ENCODE measurements at places on chromosomes 12 and 14.
A peak's percentile ranks its signal among the peaks of the same experiment; 100 is the strongest.

DNA sequence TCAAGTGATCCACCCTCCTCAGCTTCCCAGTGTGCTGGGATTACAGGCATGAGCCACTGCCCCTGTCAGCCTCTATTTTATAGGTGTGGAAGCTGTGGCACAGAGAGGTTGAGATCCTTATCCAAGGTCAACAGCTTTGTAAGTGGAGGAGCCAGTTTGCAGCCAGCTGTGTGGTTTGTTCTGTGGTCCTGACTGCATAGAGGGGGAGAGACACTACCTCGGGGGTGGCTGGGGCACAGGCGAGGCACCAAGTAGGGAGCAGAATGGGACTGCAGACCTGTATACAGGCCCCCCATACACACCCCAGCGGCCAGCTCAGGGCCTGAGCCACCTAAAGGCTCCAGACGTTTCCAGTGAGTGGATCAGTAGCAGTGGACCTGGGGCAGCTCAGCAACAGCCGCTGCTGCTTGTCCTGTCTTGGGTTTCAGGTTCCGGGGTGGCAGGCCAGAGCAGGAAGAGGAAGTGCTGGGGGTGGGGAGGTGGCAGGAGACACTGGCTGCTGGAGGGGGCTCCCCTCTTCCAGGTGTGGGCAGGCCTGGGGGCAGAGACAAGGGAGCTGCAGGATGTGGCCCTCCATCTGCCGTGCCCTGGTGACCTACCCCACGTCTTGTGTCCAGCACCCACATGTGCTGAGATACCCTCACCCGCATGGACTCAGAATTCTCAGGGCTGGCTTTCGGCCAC is 11.0 kb downstream of the ORAI1 start:
- peak; percentile 81 for DNase-seq

- no peak for DNase-seq
Observed at GRCh38 chr14:45426685-45427282, 173.8 kb upstream of the MIS18BP1 start.

DNA sequence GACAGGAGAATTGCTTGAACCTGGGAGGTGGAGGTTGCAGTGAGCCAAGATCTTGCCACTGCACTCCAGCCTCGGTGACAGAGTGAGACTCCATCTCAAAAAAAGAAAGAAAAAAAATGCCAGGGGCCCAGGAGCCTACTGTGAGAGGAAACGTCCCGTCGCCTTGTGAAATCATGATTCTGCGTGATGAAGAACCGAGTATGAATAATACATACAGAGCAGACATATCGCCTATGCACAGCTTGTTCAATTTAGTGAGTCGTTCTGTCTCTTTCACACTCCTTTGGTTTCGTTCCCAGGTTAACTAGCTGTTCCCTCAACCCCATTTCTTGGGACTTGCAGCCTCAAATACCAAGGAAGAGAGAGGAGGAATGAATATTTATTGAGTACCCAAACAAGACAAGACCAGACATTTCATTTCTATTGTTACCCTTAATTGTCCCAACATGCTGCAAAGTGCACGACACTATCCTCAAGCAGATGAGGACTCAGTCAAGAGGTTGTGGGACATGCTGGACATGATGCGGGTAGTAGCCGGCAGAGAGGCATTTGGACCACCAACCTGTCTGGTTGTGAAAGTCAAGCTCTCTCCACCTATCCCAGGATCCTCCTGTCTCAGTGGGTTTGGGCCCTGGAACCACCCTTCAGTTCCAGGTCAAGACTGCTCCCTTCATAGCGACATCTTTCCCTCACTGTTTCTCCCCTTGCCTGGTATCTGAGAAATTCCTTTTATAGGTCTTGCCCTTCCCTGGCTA is 8.6 kb upstream of the CD27 start:
- no peak for DNase-seq

- no peak for DNase-seq
Observed at GRCh38 chr12:6824901-6825381, 3.3 kb upstream of the P3H3 start.

- no peak for DNase-seq
Observed at GRCh38 chr14:89507521-89507920, 90.5 kb upstream of the FOXN3 start.

DNA sequence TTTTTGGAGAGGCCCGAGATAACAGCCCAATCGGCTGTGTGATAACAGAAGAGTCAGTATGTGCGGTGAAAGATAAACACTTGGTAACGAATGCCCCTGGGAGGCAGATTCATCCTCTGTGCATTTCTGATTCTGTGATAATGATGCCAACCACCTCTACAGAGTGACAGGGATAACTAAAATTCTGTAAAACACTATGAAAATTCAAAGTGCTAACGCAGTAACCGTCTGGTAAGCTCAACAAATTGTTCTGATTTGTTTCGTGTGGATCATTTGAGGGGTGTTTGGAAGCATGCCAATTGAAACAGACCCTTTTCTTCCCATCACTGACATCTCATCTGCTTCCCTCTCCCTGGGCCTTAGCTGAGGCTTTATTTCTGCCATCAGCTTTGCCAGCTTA is 76.3 kb downstream of the ESR2 start:
- DNase-seq: no peak

- no peak for DNase-seq
Observed at GRCh38 chr12:75656648-75657047, 145.2 kb upstream of the KRR1 start.

- no peak for DNase-seq
Observed at GRCh38 chr12:109579639-109580038, 6.0 kb downstream of the MVK start.

- DNase-seq: no peak
Observed at GRCh38 chr12:53939141-53940108, 794 bp downstream of the HOXC13 start.

Measured in activated CD8-positive, alpha-beta T cell treated with anti-CD3 and anti-CD28 coated beads, Interleukin-2, amount 10 ng/mL, durations not matched to agents 7 days and 5 days (primary cell).